Naive thymus-derived CD4-positive, alpha-beta T cell (primary cell): ENCODE measurements at places on chromosomes 2 and 18. TPM values are rescaled to one million over a fixed set of nuclear protein-coding genes. Genes with fewer than 3 reads are reported as not detected.

The ITGA4 gene
- polyA plus RNA-seq, result 121 TPM

The FAP gene
- polyA plus RNA-seq, result not detected

The MOGAT1 gene
- not detected for polyA plus RNA-seq

The ATOH8 gene
- polyA plus RNA-seq, result not detected

The ASAP2 gene
- not detected for polyA plus RNA-seq

The C18orf32 gene
- 84.1 TPM for polyA plus RNA-seq

The GPR155 gene
- polyA plus RNA-seq, result 10.8 TPM

The MROH2A gene
- polyA plus RNA-seq, result not detected
